ENCODE measurements at places on chromosomes 11 and 22. TPM values are rescaled to one million over a fixed set of nuclear protein-coding genes. Genes with fewer than 3 reads are reported as not detected.

The MADD gene
- total RNA-seq, result 35.7 TPM

The OR56A1 gene
- not detected for total RNA-seq

The ART1 gene
- total RNA-seq, result not detected

The DNAJB7 gene
- total RNA-seq, result not detected

The SCGB2A2 gene
- not detected for total RNA-seq

The LRRC56 gene
- 0.16 TPM for total RNA-seq

The GAL3ST1 gene
- not detected for total RNA-seq

The FAT3 gene
- 0.14 TPM for total RNA-seq

The BARX2 gene
- not detected for total RNA-seq

The NXPE1 gene
- total RNA-seq, result not detected
